Breast epithelium (tissue), 4 donors: ENCODE measurements at places on chromosomes 11 and 22.

GRCh38 chr22:35883031-35883620 lies 145.5 kb downstream of the RBFOX2 start:
- no peak for DNase-seq
- H3K27me3 ChIP-seq, result no peaks in the 10 kb centered on the region
- no peaks in the 10 kb centered on the region for H3K36me3 ChIP-seq
- H3K4me3 ChIP-seq, result no peak overlapping the region

GRCh38 chr11:47348859-47349258 lies 3.6 kb downstream of the MYBPC3 start:
- H3K27ac ChIP-seq, result no peak overlapping the region
- H3K4me3 ChIP-seq, result no peak overlapping the region
- H3K4me1 ChIP-seq, result no peaks in the 10 kb centered on the region
- no peak for DNase-seq

DNA sequence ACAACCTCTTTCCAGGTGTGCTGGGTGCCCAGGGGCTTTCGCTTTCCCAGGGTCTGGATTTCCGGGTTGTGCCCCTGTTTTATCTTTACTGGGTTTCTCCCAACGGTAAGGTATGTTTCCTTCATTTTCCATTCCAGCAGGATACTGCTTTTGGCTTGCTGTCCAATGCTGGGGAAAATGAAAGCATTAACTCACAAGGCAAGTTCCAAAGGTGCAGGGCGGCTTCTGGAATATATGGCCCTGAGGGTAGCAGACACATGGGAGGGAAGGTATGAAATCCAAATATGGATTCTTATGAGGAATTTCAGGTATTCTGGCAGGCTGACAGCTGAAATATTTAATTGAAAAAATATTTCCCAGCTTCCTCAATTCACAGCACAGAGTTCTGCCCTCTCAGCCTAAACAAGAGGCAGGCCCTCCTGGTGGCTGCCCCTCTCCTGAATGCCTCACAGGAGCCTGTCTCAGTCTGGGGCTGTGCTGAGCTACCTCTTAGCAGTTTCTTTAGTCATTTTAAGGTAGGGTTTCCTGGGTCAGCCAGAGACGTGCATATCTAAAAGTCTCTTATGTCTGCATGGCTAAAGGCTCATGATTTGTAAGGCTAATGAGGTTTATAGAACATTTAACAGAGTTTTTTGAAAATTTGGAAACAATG lies 318.6 kb upstream of the B3GAT1 start:
- peak; percentile 26 for DNase-seq
- no peak overlapping the region for H3K27ac ChIP-seq
- H3K36me3 ChIP-seq, result no peaks in the 10 kb centered on the region
- no peaks in the 10 kb centered on the region for H3K4me1 ChIP-seq
- no peak overlapping the region for H3K4me3 ChIP-seq
- peaks cover 7% of the 10 kb centered on the region for H3K27me3 ChIP-seq

GRCh38 chr22:38062791-38063190 lies 5.6 kb downstream of the PICK1 start:
- H3K27me3 ChIP-seq, result no peaks in the 10 kb centered on the region
- H3K36me3 ChIP-seq, result peaks cover 14% of the 10 kb centered on the region
- DNase-seq, result no peak
- H3K4me1 ChIP-seq, result no peaks in the 10 kb centered on the region
- H3K4me3 ChIP-seq, result no peak overlapping the region

DNA sequence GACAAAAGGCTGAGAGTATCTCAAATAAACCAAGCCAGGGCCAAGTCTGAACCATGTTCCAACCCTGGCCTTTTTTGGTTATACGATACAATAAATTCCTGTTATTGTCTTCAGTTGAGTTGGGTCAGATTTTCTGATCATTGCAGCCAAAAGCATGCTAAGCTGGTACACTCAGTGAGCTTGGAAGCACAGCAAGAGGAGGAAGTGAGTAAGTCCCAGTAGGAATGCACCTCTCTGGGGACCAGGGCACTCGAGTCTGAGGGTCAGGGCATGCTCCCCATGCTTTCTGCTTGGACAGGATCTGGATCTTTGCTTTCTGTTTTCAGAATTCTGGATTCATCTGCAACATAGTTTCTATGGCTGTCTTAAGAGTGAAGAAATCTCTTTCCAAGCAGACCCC lies 73.1 kb downstream of the TMPRSS5 start:
- no peak overlapping the region for H3K27ac ChIP-seq
- no peak overlapping the region for H3K4me3 ChIP-seq
- no peak for DNase-seq
- H3K27me3 ChIP-seq, result no peaks in the 10 kb centered on the region
- H3K4me1 ChIP-seq, result no peaks in the 10 kb centered on the region
- no peaks in the 10 kb centered on the region for H3K36me3 ChIP-seq

DNA sequence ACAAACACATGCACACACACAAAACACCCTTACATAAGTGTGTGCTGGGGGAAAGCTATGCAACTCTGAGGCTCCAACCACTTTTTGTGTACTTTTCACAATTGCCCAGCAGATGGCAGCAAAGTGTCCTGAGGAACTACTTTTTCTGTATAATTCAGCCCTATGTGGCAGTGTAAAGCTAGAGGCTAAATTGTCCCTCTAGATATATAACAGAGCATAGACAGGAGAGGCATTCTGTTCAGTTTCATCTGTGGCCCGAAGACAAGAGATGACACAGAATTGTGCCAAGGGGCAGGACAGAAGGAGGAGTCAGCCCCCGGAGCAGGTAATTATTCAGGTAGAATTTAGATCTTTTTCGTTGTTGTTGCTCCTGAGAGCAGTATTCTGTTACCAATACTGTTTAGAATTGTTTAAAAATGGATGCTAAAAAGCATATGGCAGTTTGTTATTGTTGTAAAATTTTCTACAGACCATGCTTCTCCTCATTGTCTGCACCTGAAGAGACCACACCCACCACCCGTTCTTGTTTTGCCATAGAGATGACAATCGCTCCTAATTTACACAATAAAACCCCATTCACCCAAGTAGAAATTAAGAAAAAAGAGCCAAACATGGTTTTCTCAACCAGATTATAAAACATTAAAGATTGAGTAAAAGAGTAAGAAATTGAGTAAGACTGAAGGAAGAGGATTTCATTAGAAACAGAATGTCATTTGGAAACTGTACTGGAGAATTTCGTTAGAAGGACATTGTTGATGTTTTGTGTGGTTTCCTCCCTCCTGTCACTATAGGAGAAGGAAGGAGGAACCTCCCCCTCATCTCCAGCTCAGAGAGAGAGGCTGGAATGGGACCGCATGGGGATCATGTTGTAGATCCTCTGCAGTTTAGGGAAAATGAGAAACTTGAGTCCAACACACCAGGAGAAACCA lies 14.5 kb upstream of the MS4A7 start:
- no peaks in the 10 kb centered on the region for H3K27me3 ChIP-seq
- no peak for DNase-seq
- no peak overlapping the region for H3K4me3 ChIP-seq
- H3K4me1 ChIP-seq, result no peaks in the 10 kb centered on the region
- peak overlapping the region; percentile 22 for H3K27ac ChIP-seq
- H3K36me3 ChIP-seq, result no peaks in the 10 kb centered on the region

GRCh38 chr11:91932151-91932821 lies 292.3 kb upstream of the FAT3 start:
- no peaks in the 10 kb centered on the region for H3K4me1 ChIP-seq
- DNase-seq, result no peak
- no peak overlapping the region for H3K4me3 ChIP-seq
- H3K36me3 ChIP-seq, result no peaks in the 10 kb centered on the region
- no peak overlapping the region for H3K27ac ChIP-seq

DNA sequence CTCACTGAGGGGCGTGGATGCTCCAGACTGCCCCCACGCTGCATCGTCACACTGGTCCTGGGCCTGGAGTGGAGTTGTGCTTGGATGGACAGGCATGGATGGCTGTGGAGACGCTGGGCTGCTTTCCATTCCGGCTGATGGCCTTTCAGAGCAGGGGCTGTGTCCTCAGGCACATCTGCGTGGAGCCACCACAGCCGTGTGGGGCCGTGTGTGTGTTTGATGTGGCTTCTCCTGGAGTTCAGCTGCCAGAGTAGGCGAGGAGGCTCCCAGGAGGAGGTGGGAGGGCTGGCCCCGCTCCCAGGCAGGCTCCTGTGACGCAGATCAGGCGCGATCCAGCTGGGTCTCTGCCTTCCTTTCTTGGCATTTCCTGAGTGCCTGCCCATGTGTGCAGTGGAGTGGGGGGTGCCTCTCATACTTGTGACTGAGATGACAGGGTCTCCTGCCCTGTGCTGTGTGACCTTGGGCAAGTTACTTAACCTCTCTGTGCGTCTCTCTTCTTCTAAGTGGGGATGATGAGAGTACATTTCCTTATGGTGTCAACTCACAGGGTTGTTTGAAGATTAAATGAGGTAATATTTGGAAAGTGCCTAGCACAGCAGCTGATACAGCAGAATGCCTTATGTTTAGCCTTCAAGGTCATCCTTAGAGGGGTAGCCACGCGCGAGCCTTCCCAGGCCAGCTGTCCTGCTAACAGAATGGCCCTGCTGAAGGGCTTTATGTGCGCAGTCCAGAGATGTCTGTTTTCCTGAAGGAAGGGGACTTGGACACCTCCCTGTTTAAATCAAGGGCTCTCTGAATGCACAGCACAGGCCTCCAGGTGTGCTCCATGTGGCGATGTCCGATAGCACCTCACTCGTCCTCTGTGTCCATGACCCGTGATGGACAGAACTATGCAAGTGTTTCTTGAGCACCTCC lies 33.5 kb downstream of the GLB1L2 start:
- H3K27ac ChIP-seq, result no peak overlapping the region
- no peak overlapping the region for H3K4me3 ChIP-seq

DNA sequence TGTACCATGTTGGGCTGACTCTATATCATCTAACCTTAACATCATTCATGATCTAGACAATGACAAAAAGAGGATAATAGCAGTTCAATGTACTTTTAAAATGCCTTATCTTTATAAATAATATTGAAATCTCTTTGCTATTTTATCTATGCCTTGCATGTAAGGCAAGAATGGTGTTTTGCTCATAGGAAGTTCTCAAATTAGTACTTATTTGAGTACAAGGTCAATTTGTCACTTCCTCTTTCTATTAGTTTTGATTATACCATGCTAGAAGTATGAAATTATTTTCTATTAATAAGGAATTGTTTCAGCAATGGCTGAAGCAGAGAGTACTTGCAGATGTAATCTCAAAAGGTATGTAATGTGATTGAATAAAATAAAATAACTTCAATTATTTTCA lies 1285.4 kb upstream of the TENM4 start:
- H3K27ac ChIP-seq, result no peak overlapping the region
- no peaks in the 10 kb centered on the region for H3K36me3 ChIP-seq
- H3K27me3 ChIP-seq, result no peaks in the 10 kb centered on the region
- DNase-seq, result no peak
- H3K4me3 ChIP-seq, result no peak overlapping the region

DNA sequence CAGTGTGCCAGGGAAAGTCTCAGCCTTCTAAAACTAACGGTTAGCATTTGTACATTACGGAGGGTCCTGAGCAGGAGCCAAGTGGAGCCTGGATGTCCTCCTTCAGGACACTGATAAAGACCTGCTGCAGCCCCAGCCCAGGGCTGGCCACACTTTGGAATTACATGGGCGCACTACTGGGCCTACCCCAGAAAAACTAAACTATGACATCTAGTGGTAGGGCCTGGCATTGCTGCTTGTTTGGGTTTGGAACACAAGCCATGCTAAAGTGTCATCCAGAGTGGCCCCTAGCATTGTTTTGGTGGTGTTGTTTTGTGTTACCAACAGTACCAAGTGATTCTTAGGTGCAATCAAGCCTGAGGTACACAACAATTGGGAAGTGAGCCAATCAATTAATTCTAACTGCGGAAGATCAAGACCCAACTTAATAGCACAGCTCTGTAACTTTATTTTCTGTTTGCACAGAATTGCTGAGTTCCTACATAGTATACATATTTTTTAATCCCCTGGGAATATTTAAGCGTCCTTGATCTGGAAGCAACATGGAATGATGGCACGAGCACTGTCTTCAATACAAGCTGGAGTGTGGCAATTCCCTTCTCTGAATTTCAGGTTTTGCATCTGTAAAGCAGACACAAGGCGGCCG lies 340.7 kb downstream of the LARGE1 start:
- no peaks in the 10 kb centered on the region for H3K4me1 ChIP-seq
- no peak overlapping the region for H3K4me3 ChIP-seq
- H3K27ac ChIP-seq, result no peak overlapping the region
- H3K36me3 ChIP-seq, result no peaks in the 10 kb centered on the region
- peak; percentile 57 for DNase-seq
- H3K27me3 ChIP-seq, result no peaks in the 10 kb centered on the region
